ENCODE measurements at places on chromosomes 1 and 21.

DNA sequence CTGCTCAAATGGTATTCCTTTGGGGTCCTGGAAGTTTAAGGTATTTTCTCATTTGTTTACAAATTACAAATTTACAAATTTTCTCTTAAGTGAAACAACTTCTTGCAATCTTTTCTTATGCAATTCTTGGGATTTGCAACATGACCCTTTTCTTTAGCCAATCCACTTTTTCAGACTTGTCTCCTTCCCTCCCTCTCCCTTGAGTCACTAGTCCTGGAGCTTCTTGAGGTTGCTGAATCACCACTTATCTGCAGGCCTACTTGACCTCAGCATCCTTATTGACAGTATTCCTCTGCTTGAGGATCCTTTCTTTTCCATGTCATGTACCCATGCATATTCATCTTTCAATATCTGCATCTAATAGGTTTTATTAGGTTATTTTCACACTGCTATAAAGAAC, 302.8 kb upstream of the ADAMTS5 start:
- H3K27ac ChIP-seq: no peak overlapping the region
- no peaks in the 10 kb centered on the region for H3K4me1 ChIP-seq
- no peak overlapping the region for H3K4me3 ChIP-seq
- DNase-seq: no peak
- no peaks in the 10 kb centered on the region for H3K27me3 ChIP-seq
- no peaks in the 10 kb centered on the region for H3K36me3 ChIP-seq

GRCh38 chr21:42122808-42123207, 51.7 kb downstream of the UMODL1 start:
- H3K27me3 ChIP-seq: no peaks in the 10 kb centered on the region
- no peak overlapping the region for H3K4me3 ChIP-seq
- no peak overlapping the region for H3K27ac ChIP-seq
- no peaks in the 10 kb centered on the region for H3K36me3 ChIP-seq

DNA sequence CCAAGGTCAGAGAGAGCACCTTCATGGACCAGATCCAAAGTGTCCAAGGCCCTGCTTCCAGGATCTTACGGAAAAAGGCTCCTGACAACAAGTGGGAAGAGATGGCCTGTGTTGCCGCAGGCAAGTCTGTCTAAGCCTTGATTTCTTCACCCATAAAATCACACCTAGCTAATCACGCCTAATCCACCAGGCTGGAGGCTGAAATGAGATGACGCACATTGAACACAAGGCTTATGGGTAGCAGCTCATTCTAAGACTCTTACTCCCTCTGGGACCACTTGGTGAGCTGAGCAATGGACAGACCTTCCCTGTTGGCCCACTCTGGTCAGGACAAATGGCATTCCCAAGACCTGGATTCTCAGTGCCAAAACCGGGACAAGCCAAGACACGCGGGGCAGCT, 38.2 kb downstream of the GRIK3 start:
- H3K27ac ChIP-seq: no peak overlapping the region
- H3K27me3 ChIP-seq: no peaks in the 10 kb centered on the region
- no peaks in the 10 kb centered on the region for H3K36me3 ChIP-seq
- no peak overlapping the region for H3K4me3 ChIP-seq

DNA sequence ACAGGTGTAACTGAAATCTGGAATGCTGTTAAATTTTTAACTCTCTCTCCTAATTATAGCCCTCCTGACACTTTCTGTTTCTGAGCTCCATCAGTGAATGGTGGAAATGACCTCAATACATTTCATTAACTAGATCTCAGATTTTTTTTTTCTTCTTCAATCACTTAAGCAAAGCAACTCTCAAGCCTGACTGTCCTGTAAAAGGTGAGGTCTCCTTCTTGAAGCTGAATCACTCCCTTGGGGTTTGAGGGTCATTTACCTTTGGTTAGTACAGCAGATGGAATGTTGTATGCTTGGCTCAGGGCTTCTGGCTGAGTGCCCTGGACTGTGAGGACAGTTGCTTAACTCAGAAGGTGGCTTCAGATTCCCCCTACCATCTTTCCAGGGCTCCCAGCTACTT, 518.7 kb downstream of the PTPRC start:
- no peaks in the 10 kb centered on the region for H3K27me3 ChIP-seq
- peak; percentile 54 for DNase-seq
- peak overlapping the region; percentile 100 for H3K27ac ChIP-seq
- peaks cover 21% of the 10 kb centered on the region for H3K36me3 ChIP-seq

DNA sequence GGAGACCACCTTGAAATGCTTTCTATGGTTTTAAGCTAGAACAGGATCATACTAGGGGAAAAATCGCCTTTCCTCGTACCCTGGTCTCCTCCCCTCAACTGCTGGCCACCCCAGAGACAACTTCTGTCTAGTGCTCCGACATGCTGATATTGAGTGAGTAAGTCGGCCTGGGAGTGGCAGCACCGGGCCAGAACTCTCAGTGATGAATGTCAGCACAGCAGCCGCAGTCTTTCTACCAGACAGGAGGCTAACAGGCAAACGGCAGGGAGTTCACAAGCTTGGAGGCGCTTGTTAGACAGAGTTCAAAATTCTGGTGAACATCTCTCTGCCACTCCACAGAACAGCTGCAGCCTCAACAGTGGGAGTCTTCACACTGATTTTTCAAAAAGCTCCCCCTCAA, 716.9 kb downstream of the ADGRL2 start:
- no peak overlapping the region for H3K27ac ChIP-seq
- no peaks in the 10 kb centered on the region for H3K4me1 ChIP-seq
- no peaks in the 10 kb centered on the region for H3K27me3 ChIP-seq
- DNase-seq: no peak
- H3K36me3 ChIP-seq: no peaks in the 10 kb centered on the region

GRCh38 chr1:220788900-220789299, 2.2 kb downstream of the MTARC1 start:
- peaks cover 4% of the 10 kb centered on the region for H3K4me1 ChIP-seq
- H3K4me3 ChIP-seq: no peak overlapping the region

- no peak overlapping the region for H3K4me3 ChIP-seq
- H3K27ac ChIP-seq: no peak overlapping the region
- no peak for DNase-seq
- no peaks in the 10 kb centered on the region for H3K27me3 ChIP-seq
- peaks cover 13% of the 10 kb centered on the region for H3K36me3 ChIP-seq
Measured at GRCh38 chr1:192811006-192811405, 2.2 kb downstream of the RGS2 start.

- no peaks in the 10 kb centered on the region for H3K27me3 ChIP-seq
- H3K27ac ChIP-seq: no peak overlapping the region
- H3K4me1 ChIP-seq: no peaks in the 10 kb centered on the region
- H3K4me3 ChIP-seq: no peak overlapping the region
Measured at GRCh38 chr1:90763930-90764329, 46.8 kb upstream of the BARHL2 start.

GRCh38 chr1:42165511-42166210, 1.1 kb upstream of the GUCA2A start:
- H3K4me1 ChIP-seq: no peaks in the 10 kb centered on the region
- H3K27me3 ChIP-seq: no peaks in the 10 kb centered on the region
- no peak for DNase-seq
- no peak overlapping the region for H3K27ac ChIP-seq
- no peak overlapping the region for H3K4me3 ChIP-seq
- H3K36me3 ChIP-seq: no peaks in the 10 kb centered on the region

DNA sequence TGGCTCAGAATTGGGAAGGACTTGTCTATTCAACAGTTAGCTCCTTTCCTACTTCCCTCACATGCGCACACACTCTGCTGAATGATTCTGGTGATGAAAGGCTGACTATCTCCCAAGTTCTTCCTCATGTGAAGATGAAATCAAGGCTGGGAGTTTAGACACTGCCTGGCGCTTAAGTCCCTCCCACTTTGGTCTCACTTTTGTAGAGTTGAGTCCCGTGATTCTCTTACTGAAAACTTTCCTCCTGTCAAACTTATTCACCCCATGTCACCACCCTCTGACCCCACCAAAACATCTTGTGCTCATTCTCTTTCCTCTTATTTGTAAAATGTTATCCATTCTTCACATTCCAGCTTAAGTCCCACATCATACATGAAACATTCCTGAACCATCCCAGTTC, 8.4 kb upstream of the MRPS6 start:
- H3K27me3 ChIP-seq: no peaks in the 10 kb centered on the region
- no peaks in the 10 kb centered on the region for H3K4me1 ChIP-seq
- no peaks in the 10 kb centered on the region for H3K36me3 ChIP-seq

DNA sequence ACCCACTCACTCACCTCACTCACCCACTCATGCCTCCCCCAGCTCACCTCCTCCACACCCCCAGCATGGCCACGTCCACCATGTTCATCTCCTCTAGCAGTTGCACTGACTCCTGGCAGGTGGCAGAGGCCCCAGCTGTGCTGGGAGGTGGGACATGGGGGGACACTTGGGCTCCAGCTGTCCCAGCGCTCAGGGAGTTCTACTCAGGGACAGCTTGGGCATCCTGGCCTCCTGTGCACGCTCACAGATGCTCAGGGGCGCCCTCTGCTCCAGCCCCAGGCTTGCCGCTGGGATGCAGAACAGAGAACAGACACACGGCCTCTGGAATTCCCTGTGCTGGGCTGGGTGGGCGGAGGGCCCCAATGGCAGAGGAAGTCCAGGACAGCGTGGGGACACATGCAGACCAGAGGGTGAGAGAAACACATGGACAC, 5.2 kb downstream of the KRTAP10-8 start:
- H3K27me3 ChIP-seq: no peaks in the 10 kb centered on the region
- no peak overlapping the region for H3K27ac ChIP-seq
- no peaks in the 10 kb centered on the region for H3K36me3 ChIP-seq
- H3K4me1 ChIP-seq: no peaks in the 10 kb centered on the region

DNA sequence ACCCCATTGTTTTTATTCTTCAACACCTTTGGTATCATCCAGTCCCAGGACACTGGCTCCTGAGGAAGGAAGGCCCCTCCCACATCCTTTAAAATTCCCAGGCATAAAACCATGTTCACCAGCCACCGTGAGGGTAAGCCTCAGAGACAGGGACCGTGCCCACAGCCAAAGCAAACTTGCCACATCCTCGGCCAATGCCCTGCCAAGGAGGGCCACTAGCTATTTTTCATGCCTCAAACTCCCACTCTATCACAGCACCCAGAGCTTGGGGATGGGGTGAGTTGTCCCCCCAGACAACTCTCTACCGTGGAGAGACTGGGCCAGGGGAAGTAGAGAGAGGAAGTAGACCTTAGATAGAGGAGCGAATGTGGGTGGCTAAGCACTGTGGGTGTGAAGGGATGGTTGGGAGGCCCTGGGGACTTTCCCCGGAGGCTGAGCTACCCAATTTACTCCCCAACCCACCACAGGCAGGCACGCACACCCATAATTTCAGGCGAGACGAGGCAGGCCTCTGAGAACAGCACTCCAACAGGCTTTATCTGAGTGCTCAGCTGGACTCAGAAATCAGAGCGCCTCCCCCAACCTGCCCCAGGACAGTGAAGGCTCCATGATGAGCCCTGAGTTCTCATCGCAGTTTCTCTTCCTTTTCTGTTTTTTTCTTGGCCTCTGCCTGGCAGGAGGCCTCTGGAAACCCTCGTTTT, 15.9 kb upstream of the BTG2 start:
- no peak for DNase-seq
- H3K4me3 ChIP-seq: no peak overlapping the region
- no peaks in the 10 kb centered on the region for H3K36me3 ChIP-seq
- peak overlapping the region; percentile 65 for H3K27ac ChIP-seq
- H3K27me3 ChIP-seq: no peaks in the 10 kb centered on the region

- H3K36me3 ChIP-seq: no peaks in the 10 kb centered on the region
- peak overlapping the region; percentile 15 for H3K27ac ChIP-seq
- peak; percentile 8 for DNase-seq
- H3K27me3 ChIP-seq: no peaks in the 10 kb centered on the region
- no peak overlapping the region for H3K4me3 ChIP-seq
- H3K4me1 ChIP-seq: peaks cover 4% of the 10 kb centered on the region
Measured at GRCh38 chr1:150764617-150765101, 919 bp downstream of the CTSS start.

DNA sequence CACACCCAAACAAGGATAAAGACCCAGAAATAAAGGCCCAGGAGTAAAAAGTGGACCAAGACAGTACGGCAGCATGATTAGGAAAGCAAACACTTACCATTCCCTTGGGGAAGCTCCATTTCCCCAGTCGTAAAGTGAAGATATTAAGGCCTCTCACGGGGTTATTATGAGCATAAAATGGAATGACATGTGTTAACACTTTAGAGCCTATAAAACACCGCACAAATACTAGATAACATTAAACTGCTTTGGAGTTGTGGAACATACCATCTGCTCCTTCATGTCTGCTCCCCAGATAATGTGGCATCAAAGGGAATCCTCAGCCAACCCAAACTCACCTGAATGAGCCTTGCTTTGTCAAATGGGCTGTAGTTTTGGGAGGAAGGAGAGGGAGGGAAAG, 8.9 kb upstream of the ITLN2 start:
- H3K27me3 ChIP-seq: no peaks in the 10 kb centered on the region
- H3K4me1 ChIP-seq: no peaks in the 10 kb centered on the region
- no peak overlapping the region for H3K27ac ChIP-seq
- no peaks in the 10 kb centered on the region for H3K36me3 ChIP-seq

- H3K4me1 ChIP-seq: no peaks in the 10 kb centered on the region
- H3K27ac ChIP-seq: no peak overlapping the region
- DNase-seq: no peak
- no peak overlapping the region for H3K4me3 ChIP-seq
- H3K36me3 ChIP-seq: no peaks in the 10 kb centered on the region
- H3K27me3 ChIP-seq: no peaks in the 10 kb centered on the region
Measured at GRCh38 chr1:172293429-172293828, 127.1 kb upstream of the C1orf105 start.

GRCh38 chr1:229161740-229162139, 109.2 kb upstream of the RAB4A start:
- peaks cover 11% of the 10 kb centered on the region for H3K4me1 ChIP-seq
- no peak overlapping the region for H3K27ac ChIP-seq
- H3K36me3 ChIP-seq: no peaks in the 10 kb centered on the region
- DNase-seq: no peak
- H3K4me3 ChIP-seq: no peak overlapping the region

GRCh38 chr1:66296370-66296769, 237.6 kb upstream of the SGIP1 start:
- no peak for DNase-seq
- H3K27me3 ChIP-seq: no peaks in the 10 kb centered on the region
- no peak overlapping the region for H3K4me3 ChIP-seq
- no peaks in the 10 kb centered on the region for H3K36me3 ChIP-seq

DNA sequence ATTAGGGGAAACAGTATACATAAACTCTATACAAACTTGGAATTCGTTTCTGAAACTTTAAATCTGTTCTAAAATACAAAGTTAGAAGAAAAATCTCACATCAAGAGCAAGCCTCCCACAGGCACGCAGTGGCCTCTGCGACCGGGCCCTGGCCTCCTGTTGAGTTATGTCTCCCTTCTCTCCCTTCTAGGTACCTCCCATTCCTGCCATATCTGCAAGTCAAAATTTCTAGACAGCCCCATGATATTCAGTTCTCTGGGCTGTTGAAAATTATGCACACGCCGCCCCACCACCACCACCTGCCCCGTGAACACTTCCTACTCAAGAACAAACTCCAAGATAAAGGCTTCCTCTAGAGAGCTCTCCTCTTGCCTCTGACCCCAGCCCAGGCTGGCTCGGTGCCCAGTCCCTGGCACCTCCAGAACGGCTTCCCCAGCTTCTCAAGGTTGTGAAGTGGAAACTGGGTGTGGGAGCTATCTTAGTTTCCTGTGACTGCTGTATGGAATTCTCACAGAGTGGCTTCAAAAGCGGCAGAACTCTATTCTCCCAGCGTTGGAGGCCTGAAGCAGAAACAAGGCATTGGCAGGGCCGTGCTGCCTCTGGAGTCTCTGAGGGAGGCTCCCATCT, 37.7 kb upstream of the LRP8 start:
- H3K4me3 ChIP-seq: no peak overlapping the region
- DNase-seq: no peak
- no peak overlapping the region for H3K27ac ChIP-seq
- H3K36me3 ChIP-seq: no peaks in the 10 kb centered on the region
- no peaks in the 10 kb centered on the region for H3K27me3 ChIP-seq
